ENCODE measurements at places on chromosomes 7 and 10. TPM values are rescaled to one million over a fixed set of nuclear protein-coding genes. Genes with fewer than 3 reads are reported as not detected.
A peak's percentile ranks its signal among the peaks of the same experiment; 100 is the strongest.

- no peak for DNase-seq
These were observed 10.1 kb downstream of the ELFN1 start for GRCh38 chr7:1679966-1680730.

DNA sequence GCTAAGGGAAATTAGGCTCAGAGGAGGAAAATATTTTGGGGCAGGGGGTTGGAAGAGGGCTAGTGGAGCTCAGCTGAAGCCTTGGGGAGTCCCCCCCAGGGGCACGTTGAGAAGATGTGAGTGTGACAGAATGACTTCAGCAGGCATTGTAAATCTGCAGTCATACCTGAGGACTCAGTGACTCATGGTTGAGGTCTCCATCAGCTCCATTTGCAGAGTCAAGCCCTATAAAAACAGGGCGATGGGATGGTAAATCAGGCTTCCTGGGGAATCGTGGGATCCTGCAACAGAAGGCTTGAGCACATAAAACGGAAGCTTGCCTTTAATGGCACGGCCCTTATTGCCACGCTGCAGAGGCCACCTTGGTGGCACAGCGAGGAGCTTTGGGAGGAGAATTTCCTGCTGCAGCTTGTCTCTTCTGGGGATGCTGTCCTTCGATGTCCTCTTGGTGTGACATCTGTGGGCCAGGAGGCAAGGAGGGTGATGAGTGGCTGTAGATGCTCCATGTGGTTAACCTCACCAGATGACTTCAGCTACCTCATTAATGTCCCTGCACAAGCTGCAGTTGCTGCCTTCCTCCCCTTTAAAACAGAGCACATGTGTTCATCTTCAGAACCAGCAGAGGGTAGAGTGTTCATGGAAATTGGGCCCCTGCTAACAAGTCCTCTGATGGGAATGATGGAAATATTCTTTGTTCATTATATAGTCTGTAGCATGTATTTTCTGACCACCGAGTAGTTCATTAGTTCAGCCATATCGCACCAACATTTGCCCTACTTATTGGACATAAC is 285.9 kb downstream of the LRMDA start:
- DNase-seq = no peak

DNA sequence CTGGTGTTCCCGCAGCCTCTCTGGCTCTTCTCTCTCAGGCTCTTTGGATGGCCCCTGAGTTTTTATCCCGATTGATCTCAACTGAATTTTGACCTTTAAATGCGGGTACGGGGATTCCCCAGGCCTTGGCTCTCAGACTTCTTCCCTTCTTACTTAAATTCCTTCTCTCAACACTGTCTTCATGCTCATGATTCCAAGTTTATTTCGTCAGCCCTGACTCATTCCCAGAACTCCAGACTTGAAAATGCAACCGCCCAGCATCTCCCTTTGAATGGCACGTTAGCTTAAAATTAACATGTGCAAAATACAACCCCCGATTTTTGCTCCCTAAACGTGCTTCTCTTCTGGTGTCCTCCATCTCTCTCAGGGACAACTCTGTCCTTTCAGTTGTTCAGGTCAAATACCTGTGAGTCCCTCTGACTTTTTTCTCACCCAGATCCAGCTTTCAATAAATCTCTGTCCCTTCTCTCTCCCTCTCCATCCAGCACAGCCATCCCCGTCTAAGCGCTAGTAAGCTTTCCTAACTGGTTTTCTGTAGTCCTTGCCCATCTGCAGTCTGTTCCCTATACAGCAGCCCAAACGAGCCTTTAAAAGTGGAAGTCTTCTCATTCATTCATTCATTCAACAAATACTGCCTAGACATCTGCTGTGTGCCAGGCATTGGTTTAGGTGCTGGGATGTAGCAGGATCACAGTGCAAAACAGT is 7.1 kb downstream of the HECW1 start:
- peak; percentile 40 for DNase-seq

DNA sequence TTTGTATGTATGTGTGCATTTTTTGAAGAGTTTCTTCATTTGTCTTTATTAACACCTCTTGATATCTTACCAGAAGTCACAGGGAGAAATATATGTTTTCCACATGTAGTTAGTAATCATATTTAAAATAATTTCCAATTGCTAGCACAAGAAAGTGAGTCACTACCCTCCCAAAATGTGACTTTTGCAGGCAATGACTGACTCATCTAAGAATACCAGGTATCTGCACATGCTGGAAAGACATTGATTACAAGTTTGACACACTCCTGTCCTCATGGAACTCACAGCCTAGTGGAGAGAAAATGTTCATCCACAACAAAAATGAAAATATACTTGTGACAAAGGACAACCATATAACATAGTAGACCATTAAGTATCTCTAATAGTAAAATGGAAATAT is 82.9 kb downstream of the SEMA3D start:
- no peak for DNase-seq

DNA sequence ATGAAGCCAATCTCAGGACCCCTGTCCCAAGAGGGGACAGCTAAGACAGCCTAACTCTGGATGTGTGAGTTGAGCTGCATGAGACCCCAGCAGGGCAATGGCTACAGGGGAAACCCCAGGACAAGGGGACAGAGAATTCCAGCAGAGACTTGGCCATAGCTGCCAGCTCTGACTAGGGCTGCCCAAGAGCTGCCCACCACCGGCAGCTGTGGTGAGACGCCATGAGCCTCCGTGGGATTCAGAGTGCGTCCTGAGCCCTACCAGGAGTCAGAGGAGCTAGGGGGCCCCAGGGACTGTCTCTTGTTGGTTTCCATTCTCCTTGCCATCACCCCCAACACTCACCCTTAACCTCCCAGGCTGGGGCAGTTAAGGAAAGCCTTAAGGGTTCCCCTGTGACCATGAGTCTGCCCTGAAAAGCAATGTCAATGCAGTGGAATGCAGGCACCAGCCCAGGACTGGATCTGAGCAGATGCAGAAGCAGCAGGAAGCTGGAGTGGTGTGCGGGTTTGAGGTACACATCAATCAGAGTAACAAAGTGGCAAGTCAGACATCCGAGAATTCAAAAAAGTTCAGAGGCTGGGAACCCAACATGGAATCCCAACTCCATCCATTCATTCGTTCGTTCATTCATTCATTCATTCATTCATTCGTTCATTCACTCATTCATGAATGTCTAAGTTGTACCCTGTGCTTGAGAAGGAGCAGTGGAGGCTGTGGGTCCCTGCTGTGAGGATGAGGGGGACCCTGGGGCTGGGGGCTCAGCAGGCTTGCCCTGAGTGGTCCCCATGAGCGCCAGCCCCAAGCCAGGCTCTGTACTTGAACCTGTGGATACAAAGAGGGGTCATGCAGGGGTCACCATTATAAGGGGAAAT is 52.9 kb downstream of the C10orf120 start:
- peak; percentile 30 for DNase-seq

DNA sequence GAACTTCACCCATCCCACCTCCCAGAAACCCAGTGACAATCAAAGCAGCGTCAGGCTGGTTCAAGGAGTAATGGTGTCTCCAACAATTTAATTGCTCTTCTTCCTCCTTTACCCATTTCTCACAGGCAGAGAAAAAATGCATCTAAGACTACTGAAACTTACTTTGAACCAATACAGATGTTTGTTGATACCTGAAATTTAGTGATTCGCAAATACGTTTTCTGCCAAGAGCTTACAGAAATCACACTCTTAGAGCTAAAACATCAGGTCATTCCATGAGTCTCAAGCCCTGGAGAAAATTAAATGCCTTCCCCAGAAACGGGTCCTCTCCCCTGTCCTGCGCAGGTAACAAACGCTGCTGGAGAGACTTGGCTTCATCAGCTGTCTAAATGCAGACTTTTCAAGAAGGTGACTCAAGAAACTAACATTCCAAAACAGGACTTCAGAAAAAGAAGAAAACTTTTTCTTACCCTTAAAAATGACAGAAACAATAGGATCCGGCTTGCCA is 443 bp downstream of the MYOF start:
- DNase-seq = no peak

DNA sequence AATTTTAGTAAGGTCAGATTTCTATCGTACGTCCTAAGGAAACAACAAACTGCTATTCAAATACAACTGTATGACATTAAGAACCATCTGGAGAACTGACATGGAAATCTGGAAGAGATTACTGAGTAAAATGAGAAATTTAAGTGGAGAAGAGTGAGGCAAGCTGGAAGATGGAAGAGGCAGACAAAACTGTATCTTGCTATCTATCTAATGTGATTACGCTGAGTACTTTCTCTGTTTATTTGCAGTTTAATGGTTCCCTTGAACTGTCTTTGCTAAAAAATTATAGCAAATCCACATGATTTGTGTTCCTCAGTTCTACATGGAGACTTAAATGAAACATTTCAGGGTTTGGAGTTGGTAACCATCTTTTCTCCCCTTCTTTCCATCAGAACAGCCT is 927.1 kb upstream of the MBL2 start:
- DNase-seq = no peak

- DNase-seq = no peak
These were observed 601.1 kb upstream of the FOXK1 start for GRCh38 chr7:4080954-4081353.

GRCh38 chr10:13751191-13751764 is 164.5 kb downstream of the PRPF18 start:
- DNase-seq = no peak

- no peak for DNase-seq
These were observed 34.2 kb downstream of the CHST12 start for GRCh38 chr7:2437537-2438148.

GRCh38 chr7:117146059-117146458 is 176.8 kb downstream of the WNT2 start:
- DNase-seq = no peak

GRCh38 chr10:29617880-29618340 is 16.9 kb downstream of the SVIL start:
- no peak for DNase-seq

DNA sequence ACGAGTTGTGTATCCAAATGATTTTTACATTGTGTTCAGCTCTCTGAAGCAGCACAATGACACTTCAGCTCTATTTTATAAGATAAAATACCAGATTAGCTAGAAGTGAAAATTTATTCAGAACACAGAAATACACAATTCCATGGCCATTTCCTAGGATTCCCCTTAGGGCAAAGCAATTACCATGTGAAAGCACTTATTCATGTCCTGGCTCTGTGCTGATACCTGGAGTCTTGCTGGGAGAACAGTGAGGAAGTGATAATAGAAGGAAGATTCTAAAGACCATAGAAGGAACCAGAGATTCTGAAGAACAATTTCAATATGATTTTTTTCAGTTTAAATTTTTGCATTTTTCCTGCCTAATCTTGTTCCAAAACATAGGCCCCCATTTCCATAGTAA is 657.4 kb upstream of the ZWINT start:
- DNase-seq = no peak

GRCh38 chr10:24340883-24341282 is 131.9 kb downstream of the KIAA1217 start:
- no peak for DNase-seq

GRCh38 chr7:91294639-91295220 is 30.5 kb downstream of the FZD1 start:
- DNase-seq = no peak

DNA sequence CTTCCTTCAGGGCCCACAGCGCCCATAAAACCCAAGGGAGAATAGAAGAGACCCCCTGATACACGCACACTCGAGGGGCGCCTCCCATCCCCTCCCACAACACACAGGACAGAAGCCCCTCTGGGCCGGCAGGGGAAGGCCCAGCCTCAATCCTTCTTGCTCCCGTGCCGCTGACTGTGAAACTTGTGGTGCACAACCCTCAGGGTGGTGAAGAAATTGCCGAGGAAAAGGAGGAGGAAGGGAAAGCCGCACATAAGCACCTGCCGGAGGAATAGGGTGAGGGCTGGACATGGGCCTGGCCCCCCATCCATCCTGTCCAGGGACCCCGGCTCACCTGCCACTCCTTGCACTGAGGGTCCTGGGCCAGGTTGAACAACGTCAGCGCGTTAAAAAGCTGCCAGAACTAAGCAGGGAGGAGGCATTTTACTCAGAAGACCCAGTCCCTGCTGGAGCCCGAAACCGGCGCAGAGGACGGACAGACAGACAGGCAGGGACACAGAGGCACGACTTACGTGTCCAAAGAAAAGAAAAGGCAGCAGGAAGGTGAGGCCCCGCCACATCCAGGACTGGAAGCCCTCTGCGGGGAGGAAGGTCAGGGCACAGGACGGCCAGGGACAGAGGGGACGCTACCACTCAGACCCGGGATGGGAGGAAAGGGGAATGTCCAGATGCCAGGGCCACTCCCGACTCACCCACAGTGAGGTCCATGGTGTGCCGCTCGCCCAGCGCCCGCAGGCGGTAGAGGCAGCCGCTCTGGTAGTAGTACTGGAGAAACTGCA is 7.2 kb downstream of the TMEM120A start:
- DNase-seq = no peak

DNA sequence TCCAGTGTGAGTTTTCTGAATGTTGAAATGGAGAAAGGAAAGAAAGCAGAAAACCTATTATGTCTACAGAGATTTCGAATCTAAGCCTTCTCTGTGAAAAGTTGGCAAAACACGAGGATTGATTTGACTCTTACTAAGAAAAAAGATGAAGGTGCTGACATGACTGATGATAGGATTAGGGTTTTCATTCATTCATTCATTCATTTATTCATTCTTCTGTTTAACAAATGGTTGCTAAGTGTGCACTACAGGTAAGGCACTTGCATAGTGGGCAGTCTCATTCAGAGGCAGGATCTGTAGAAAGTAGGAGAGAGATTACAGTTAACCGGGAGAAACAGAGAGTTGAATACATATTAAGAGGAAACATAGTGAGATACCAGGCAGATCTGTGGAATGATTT is 137.1 kb downstream of the ZNF365 start:
- no peak for DNase-seq

GRCh38 chr7:129958643-129959470 is 6.1 kb upstream of the UBE2H start:
- peak; percentile 80 for DNase-seq

GRCh38 chr10:546971-547590 is 142.4 kb downstream of the DIP2C start:
- no peak for DNase-seq

- DNase-seq = no peak
These were observed 240.9 kb upstream of the KAT6B start for GRCh38 chr10:74585231-74586087.

- DNase-seq = no peak
These were observed 351.2 kb downstream of the PHTF2 start for GRCh38 chr7:78149787-78150186.

DNA sequence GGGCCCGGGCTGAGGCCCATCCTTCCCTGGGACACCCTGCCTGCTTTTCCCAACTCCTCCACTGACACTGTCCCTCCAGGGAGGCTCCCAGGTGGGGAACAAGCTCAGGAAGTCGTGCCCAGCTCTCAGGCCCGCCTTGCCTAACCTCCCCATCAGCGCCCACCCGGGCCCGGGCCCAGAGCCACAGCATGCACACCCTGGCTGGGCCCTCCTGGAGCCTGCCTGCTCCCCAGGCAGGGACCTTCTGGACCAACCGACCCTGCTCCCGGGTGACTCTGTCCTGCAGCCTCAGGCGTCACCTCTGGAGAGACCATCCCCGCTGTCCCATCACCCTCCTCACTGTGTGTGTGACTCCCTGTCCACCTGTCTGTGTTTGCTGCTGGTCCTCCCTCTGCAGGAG is 1.8 kb upstream of the TMEM184A start:
- DNase-seq = no peak

MRPS33 gene
- total RNA-seq = 49.7 TPM

HMX3 gene
- 5.0 TPM for total RNA-seq

ZNF248 gene
- total RNA-seq = 3.7 TPM

OAT gene
- 223 TPM for total RNA-seq

SPAG6 gene
- not detected for total RNA-seq

GDF2 gene
- not detected for total RNA-seq

MARVELD1 gene
- 47.5 TPM for total RNA-seq

IPMK gene
- total RNA-seq = 3.6 TPM

HECW1 gene
- 1.7 TPM for total RNA-seq

FFAR4 gene
- 0.16 TPM for total RNA-seq

HYAL4 gene
- not detected for total RNA-seq

TCERG1L gene
- not detected for total RNA-seq

CHCHD3 gene
- 94.7 TPM for total RNA-seq

ZNF485 gene
- total RNA-seq = 1.9 TPM

BTBD16 gene
- total RNA-seq = not detected

All from MG63 (cell line).